ENCODE measurements at places on chromosomes 1 and 21.

- DNase-seq, result no peak
These were observed 72.4 kb downstream of the POU2F1 start for GRCh38 chr1:167293057-167293456.

DNA sequence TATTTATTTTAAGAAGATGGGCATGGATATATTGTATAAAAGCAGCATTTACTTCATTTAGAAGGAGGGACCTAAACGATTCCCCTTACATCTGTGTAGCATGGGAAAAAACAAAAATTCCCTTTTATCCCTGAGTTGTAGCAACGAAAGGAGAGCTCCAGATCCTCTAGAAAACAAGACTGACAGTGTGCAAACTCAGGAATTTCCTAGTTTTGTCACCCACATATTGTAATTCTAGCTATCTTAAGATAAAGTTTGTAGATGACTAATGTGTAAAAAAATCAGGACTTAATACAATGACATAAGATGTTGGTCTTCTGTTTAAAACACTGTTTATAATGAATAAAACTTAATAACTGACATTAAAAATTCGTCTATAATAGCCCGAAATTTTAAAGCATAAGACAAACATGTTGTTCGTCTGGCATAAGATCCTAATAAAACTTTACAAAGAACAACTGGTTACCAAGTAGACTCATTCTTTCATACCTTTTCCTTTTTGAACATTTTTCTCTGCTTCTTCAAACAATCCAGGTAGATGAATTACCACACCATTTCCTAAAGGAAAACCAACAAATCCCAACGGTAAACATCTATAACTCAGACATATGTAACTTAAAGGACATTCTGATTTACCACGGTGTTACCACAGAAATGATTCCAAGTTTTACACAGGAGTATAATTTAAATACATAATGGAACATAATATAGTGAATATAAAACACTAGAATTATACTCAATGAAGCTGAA lies 15.2 kb downstream of the ADSS2 start:
- no peak for DNase-seq

GRCh38 chr1:54678776-54679643 lies 36.7 kb upstream of the TTC4 start:
- no peak for DNase-seq

DNA sequence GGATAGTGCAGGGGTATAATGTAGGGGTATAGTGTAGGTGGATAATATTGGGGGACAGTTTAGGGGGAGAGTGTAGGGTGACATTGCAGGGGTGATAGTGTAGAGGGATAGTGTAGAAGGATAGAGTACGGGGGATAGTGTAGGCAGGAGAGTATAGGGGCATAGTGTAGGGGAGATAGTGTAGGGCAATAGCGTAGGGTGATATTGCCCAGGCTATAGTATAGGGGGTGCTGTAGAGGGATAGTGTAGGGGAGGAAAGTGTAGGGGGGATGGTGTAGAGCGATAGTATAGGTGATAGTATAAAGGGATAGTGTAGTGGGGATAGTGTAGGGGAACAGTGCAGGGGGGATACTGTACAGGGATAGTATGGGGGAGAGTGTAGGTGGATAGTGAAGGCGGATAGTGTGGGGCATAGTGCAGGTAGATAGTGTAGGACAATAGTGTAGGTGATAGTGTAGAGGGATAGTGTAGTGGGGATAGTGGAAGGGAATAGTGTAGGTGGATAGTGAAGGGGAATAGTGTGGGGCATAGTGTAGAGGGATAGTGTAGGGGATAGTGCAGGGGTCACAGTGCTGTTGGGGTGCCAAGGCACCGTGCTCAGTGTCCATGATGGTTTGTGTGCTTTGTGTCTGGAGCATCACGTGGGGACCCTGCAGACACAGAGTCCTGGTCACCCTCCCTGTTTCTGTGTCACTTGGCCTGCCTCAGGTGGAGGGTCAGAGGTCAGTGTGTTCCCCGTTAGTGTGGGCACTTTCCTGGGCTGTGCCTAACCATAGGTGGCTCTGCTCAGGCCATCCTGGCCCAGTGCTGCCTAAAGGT lies 10.5 kb upstream of the ARF1 start:
- DNase-seq, result no peak

- peak; percentile 5 for DNase-seq
These were observed 151.6 kb downstream of the DISC1 start for GRCh38 chr1:231778009-231778719.

- DNase-seq, result no peak
These were observed 559.0 kb upstream of the PLXNA2 start for GRCh38 chr1:208803011-208803811.

DNA sequence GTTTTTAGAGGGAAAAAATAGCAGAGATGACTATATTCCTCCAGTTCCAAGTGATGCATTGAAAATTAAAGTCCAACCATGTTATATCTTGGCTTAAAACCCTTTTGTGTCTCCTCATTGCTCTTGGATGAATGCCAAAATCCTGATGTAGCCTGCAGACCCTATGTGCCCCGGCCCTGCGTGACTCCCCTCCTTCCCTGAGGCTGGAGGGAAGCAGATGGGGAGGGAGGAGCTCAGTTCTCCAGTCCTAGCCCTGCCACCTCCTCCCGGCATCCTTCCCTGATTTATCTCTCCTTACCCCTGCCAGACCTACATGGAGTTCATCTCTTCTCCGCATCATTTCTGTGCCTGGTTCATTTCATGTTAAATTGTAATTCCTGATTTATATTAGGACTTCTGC lies 397.4 kb downstream of the PTPRU start:
- no peak for DNase-seq

GRCh38 chr1:119652587-119652986 lies 4.5 kb upstream of the ZNF697 start:
- DNase-seq, result no peak

GRCh38 chr1:44061857-44062256 lies 30.6 kb upstream of the SLC6A9 start:
- DNase-seq, result no peak

DNA sequence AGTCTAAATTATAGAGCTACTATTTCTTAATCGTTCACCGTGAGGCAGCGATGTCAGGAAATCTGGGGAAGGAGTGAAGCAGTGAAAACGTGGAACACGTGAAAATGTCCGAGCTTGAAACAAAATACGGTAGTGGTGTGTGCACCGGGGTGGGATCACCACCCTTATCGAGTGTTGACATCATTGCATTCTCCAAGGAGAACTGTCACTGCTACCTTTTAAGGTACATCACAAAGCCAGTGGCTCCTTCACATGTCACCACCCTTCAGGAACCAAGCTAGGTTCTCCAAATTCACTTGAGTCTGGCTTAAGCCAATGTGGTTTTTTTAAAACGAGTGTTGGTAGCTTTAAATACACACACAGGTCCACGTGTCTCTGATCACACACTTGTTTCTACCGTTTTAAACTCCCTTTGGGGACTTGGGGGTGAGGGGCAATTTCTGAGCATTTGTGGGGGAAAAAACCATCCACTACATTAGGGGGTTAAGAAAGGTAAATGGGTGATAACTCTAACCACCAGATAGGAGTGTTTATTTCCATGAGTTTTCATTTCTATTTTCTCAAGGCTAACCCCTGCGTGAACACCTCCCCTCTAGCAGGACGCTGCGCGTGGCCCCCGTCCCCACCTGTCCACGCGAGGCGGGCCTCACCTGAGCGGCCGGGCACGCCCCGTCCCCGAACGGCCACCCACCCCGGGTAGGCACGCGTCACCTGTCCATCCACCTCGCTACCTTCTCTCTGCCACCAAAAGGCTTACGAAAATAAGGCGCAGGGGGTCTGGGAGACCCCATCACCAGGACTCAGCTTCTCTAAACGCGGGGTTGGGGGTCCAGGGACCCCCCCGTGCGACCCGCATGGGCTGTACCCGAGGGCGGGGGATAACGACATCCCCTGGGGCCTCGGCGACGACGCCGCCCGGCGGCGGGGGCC lies 978 bp downstream of the PRDM15 start:
- DNase-seq, result peak; percentile 61

DNA sequence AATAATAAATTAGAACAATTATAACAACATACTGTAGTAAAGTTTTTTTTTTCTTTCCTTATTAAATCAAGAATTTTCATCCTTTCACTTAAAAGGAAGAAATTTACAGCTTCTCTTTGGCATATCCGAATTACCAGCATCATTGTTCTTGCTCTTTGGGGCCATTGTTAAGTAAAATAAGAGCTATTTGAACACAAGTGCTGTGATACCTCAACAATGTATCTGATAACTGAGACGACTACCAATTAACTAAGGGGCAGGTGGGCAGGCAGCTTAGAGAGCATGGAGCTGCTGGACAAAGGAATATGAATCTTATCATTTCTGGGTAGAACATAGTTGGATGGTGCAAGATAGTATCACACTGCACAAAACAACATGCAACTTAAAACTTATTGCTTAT lies 719.9 kb upstream of the TMPRSS15 start:
- DNase-seq, result no peak

DNA sequence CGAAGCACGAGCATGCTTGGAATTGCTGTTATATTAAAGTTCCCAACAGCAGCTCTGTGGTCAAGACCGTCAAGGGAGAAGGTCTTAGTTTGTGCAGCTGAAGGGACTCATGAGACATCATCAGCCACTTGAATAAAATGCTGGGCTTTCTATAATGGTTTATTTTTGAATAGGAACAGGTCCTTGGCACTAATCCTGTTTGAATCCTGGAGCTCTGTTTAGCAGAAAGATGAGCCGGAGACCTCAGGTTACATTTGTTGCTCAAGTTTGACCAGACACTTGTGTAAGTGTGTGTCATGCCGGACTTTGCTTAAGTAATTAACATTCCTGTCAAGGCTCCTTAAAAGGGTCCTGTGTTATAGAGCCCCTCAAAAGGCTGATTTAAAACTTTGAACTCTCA lies 186.5 kb downstream of the ROR1 start:
- DNase-seq, result no peak

GRCh38 chr1:21212126-21212525 lies 35.4 kb upstream of the EIF4G3 start:
- no peak for DNase-seq

DNA sequence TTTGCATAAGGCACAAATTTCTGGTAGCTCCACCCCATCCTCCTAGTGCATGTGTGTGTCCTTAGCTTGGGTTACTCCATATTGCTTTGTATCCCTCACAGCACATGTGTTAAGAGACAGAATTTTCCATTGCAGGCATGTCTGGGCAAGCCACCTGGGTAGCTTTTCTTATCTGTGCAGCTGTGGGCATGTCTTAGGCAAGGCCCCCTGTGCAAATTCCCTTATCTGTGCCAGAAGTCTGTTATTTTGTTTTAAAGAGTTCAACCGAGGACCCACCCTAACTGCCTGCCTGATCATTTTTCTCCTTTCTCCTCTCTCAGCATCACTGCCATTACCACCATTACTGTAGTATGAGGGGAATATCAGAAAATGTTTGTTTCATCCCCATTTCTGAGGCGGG lies 131.9 kb downstream of the CYYR1 start:
- DNase-seq, result no peak

GRCh38 chr21:33067043-33067442 lies 2.9 kb upstream of the OLIG1 start:
- DNase-seq, result no peak

DNA sequence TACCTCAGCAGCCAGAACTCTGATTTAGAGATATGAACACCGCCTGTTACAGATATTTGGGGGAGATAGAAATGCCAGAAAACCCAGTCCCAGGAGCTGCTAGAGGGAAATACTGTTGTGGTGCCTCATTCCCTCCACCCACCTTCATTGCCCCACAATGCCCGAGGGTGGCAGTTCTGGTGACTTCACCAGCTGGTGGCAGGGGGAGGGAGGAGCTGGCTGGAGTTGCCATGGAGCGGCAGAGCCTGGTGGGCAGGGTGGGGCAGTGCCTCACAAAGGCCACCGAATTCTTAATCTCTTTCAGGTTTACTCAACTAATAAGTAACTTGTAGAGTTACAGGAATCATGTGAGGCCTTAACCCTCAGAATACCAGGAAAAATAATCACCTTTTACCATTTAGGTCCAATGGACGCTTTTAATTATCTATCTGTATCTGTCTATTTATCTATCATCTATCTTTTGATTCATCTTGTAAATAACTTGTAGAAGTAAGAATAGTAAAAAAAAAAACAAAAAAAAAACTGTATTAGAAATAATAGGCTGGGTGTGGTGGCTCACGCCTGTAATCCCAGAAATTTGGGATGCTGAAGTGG lies 11.7 kb upstream of the S100A11 start:
- no peak for DNase-seq

DNA sequence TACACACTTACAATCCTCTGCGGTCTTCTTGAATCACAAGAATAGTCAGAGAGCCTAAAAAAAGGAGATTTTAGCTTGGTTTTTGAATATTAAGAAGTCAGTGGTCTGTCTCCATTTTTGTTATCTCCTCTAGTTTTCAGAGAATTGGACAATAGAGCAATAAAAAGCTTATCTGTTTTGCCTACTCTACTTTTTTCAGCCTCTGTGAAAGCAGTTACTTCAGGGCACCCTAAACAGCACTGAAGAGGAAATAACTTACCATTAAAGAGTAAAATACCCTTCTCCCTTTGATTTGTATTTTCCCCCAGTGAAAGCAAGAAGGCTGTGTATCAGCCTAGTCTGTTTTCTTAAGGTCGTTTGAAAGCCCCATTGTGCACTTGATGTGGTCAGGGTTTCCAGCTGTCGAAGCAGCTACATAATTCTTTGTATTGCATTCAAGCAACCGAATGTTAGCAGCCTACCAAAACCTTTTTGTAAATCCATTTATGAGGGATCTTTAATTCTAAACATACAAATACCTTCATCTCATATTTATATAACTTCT lies 1.0 kb downstream of the NTMT2 start:
- no peak for DNase-seq

DNA sequence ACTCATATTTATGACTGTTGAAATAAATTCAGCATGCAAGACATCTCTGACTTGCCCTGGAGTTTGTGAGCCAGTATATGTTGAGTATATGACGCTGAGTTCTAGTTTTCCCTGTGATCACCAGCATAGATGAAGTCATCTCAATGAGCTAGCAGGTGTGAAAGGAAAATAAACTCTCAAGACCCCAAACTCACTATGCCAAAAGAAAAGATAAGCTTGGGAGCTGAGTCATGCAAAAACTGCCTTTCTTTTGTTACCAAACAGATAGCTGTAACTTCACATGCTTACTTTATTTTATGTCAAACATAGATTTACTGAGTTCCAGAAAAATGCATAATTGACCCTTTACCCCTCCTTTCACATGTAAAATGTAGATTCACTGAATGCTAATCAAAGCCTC lies 52.9 kb downstream of the SERBP1 start:
- no peak for DNase-seq

- no peak for DNase-seq
These were observed 1.5 kb downstream of the TRNP1 start for GRCh38 chr1:26994787-26995517.

DNA sequence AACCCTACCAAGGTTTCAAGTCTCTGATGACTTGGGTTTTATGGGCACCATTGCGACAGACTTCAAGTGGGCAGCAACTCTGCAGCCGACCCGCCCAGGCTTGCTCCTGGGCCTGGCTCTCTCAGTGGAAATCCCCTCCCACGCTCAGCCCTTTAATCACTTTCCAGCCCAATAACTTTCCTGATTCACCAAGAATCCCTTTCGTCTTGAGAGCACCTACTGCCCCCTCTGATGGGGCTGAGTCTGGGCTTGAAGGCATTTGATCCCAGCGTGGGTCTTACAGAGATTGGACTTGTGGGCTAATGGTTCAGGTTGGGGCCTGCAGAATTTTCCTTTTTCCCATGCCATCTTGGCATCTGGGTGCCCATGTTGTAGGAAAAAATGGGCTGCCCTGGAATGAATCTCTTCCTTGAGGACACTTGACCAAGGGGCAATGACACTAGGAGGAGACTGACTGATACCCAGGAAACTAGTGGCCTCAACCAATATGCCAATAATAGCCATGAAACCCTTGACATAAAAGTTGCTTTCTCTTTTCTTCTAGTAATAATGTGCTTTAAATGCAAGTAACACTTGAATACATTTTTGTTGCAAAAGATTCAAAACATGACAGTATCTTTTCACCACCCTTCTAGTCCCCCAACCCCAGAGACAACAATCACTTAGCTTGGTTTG lies 7.8 kb upstream of the PHLDA3 start:
- DNase-seq, result no peak
